ENCODE measurements at places on chromosomes 6 and 20.
A peak's percentile ranks its signal among the peaks of the same experiment; 100 is the strongest.

DNA sequence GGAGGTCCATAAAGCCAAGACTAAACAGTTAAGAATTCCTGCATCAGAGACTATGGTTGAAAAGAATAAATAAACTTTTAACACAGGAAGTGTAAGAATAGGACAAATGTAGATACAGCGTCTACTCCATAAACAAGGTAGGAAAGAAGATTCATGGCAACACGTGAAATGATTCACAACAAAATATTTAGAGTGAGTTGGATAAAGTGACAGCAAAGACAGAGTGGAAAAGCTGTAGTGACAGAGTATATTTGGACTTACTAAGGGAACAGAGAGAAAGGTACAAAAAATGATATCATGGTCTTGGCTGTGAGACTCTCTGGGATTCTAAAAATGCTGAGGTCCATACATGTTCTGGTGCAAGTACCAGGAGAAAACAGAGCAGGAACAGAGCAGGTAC lies 21.9 kb upstream of the KIAA0408 start:
- no peak for DNase-seq

- DNase-seq: no peak
Measured at GRCh38 chr20:48742912-48743680, 84.7 kb downstream of the PREX1 start.

GRCh38 chr6:40400738-40401137 lies 186.4 kb downstream of the LRFN2 start:
- no peak for DNase-seq

GRCh38 chr6:148620579-148621298 lies 126.1 kb upstream of the UST start:
- no peak for DNase-seq

DNA sequence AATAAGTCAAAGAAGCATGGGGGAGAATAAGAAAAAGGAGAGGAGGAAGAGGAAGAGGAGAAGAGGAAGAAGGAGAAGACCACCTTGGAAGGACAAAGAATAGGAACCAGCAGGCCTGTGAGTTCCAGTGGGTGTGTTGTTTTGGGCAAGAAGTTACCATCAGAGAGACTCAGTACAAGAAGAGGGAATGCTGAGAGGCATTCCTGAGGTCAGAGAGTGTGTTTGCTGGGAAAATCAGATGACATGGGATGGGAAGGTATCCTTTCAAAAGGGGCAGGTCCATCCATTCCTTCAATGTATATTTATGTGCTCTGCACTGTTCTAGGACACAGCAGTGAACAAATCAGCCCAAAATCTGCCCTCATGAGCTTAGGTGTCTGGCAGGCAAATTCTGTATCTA lies 40.5 kb upstream of the PRIM2 start:
- no peak for DNase-seq

- DNase-seq: no peak
Measured at GRCh38 chr6:140478631-140479030, 1104.2 kb upstream of the CITED2 start.

- DNase-seq: no peak
Measured at GRCh38 chr6:135320721-135321621, 139.9 kb downstream of the MYB start.

GRCh38 chr6:13177664-13178063 lies 150.7 kb downstream of the TBC1D7 start:
- DNase-seq: no peak

- peak; percentile 12 for DNase-seq
Measured at GRCh38 chr6:138161338-138162110, at the start of gene ARFGEF3. Gene ARFGEF3 (plus strand): TSS chr6:138161939. CDS start chr6:138162087, 148 bp downstream.

DNA sequence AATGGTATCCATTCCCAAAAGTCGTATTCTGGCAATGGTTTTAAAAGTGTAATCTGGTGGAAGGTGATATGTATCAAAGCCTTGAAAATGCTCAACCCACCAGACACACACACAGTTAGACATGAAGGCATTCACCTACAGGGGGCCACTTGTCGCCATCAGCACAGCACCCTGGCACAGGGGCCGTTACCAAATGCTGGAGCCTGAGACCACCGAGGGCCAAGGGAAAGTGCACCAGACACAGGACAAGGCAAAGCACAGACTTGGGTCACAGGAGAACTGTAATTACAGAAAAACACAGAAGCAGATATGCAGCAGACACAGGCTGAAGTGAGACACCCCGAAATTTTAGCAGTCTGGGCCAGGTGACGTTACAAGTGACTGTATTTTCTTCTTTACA lies 9.3 kb downstream of the TAF4 start:
- DNase-seq: no peak

GRCh38 chr6:105781915-105782314 lies 304.2 kb upstream of the PRDM1 start:
- no peak for DNase-seq

DNA sequence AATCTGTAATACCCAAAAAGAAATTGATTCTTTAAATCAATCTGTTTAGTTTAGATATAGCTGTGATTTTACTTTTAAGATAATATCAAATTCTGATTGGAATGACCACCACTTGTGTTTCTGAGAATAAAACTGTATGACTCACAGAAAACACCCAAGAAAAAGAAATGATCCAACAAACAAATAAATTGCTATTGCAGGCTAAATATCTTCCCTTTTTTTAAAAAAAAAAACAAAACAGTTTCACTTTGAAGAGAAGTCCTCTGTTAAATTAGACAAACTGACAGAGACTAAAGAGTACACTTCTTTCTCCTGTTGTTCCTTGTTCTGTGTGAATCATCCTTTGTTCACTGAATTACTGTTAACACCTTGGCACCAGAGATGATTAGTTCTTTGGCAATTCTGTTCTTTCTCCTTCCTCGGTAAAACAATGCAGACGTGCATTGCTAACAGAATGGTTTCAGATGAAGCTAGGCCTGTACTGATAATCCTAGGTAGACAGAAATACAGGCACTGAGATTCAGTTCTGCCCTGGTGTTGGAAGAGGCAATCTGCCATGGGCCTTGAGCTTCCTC lies 895.2 kb upstream of the CITED2 start:
- peak; percentile 38 for DNase-seq

DNA sequence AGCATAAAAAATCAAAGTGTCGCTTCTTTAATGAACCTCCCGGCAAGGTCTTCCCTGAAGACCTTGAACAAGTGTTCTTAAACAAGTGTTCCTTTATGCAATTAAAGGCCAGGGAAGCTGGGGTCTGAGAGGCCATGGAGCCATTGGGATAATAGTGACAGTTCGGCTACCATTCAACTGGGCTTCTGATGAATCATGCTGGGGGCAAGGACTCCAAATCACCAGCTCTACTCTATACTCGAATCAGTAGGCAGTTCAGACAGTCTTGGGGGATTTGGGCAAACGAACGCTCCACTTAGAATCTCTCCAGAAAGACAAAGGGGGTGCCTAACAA lies 34.7 kb upstream of the EZR start:
- no peak for DNase-seq

- DNase-seq: no peak
Measured at GRCh38 chr6:155383913-155384312, 69.6 kb upstream of the TFB1M start.

DNA sequence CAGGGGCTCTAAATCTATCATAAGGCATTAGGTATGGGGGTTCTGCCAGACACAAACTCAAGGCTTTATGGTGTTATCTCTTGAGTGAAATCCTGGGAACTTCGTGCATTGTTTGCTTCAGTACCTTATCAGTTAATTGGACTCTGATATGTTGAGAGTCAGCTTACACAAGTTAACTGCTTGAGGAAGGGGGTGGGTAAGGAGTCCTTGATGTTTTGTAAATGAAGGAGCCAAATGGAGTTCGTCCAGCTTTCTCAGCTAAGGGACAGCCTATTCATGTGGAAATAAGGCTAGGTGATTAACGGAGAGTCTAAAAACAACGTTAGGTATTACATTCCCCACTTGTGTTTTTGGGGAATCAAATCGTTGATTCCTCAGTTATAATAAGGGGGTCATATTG lies 157.4 kb downstream of the TRIM27 start:
- no peak for DNase-seq

GRCh38 chr20:43843965-43844660 lies 70.5 kb upstream of the TOX2 start:
- DNase-seq: no peak

DNA sequence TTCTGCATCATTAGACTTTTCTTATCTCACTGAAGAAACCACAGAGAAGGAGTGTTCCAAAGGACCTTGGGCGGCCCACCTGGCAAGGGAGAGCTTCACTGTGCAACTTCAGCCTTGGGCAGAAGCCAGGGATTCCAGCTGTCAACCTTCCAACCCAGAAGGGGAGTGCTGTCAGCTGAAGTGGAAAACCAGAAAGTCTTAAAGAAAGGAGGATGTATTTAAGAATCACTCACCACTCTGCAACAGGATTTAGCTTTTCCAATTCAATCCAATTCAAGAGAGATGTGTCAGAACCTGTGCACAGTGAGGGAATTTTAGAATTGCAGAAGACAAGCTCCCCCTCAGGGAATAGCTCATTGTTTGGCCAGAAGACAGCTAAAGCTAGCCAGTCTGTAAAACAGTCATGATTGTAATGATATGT lies 553.7 kb downstream of the CD83 start:
- peak; percentile 94 for DNase-seq

DNA sequence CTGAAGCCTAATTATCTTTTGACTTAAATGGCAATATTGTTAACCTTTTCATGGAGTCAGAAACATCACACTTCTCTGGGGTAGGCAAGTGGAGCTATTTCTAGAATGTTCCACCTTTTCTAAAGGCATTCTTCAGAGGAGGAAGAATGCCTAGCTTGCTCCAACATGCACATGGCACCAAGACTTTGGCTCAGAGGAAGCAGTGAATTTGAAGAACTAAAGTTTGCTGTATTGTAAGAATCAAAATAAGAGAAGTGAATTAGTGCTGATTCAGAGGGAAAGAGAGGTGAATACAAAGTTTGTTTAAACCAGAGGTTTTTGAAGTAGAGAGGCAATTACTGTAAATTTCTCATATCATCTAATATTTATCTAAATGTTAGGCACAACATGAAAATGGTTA lies 92.2 kb downstream of the SOBP start:
- no peak for DNase-seq

- DNase-seq: peak; percentile 68
Measured at GRCh38 chr20:4091490-4092479, 76.4 kb upstream of the RNF24 start.

DNA sequence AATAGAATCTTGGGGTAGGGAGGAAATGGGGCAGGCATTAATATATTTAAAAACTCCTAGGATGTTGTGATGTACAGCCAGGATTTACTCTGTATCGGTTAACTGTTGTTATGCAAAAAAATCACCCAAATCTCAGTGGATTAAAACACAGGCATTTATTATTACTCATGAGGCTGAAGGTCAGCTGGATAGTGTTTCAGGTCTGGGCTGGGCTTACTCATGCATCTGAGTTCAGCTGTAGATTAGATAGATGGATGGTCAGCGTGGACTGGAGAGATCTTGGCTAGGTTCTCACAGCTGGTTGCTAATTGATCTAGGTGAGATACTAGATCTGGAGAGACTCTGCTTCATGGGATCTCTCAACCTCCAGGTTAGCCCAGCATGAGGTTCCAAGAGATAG lies 131.4 kb downstream of the BTBD3 start:
- peak; percentile 47 for DNase-seq

DNA sequence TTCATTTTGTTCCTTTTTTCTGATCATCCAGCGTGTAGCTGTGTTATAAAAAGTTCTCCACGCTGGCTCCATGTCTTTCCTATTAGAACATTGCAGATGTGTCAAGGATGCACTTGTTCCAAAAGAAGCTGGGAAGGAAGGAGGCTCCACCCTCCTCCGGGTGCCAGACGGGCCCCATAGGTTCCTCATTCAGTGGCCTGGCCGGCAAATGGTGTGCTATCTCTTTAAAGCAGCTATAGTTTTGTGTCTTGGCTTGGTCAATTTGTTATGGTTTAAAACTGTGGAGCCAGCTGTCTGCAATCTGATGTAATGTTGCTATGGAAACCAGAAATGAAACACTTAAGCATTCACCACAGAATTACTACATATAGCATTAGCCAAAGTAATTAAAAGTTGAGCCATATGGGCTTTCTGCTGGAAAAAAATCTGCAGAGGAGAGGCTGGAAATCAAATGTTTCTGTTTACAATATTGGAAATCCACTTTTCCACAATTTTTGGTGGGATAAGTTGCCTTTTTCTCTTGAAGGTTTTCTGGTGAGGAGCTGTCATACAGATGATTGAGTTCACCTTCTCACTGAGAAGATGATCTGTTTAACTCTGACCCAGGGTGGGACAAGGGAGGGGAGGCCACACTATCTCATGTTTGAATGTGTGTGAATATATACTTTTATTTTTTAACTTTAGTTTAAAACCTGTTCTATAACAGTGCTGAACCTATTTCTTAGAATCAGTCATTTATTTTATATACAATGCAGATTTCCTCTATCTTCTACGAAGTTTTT lies 167.4 kb downstream of the SASH1 start:
- peak; percentile 98 for DNase-seq

DNA sequence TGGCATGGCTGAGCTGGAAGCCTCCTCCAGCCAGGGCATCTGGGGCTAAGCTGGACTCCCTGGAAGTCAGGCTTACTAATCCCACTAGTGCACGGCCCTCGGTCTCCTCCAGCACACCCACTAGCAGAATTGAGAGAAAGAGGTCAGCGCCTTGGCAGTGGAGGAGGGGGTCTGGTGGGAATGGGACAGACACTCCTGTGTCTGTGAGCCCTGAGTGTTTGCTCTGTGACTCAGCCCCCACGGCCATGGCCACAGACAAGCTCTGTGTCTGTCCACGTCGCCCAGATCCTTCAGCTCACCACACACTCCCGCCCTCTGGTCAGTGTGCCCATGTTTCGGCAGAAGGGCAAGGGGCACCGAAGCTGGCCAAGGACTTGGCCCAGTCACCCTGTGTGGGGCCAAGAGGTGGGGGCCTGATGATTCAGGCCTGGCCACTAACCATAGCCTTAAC lies 8.8 kb downstream of the MDFI start:
- no peak for DNase-seq

DNA sequence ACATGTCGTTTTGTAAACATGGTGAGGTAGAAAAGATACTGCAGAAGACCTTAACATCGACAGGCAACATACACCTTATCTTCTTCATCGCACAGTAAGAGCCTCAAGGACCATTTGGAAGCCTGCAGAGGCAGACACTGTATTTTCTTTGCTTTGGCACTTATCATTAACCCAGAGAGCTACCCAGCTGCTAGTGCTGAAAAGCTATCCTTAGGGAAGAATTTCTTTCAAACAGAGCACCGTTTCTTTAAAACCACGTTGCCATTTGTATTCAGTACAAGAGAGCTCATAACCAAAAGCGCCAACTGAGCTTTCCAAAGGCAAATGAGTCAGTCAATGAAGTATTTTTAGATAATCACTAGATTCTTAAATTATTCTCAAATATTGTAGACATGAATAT lies 306.6 kb downstream of the EPM2A start:
- DNase-seq: no peak

- DNase-seq: peak; percentile 11
Measured at GRCh38 chr6:128841518-128841917, 41.4 kb upstream of the LAMA2 start.

DNA sequence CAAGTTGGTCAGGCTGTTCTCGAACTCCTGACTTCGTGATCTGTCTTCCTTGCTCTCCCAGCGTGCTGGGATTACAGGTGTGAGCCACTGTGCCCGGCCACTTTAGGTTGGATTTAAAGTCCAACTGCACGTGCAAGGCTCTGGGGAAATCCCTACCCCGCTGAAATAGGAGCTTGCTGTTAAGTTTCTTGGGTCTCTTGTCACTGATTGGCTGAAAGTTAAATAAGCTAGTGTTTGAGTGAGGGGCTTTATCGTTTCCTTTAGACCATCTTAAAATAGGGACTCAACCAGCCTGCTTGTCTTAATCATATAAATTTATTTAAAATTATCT lies 11.1 kb upstream of the SERINC1 start:
- no peak for DNase-seq
